Stimulated activated CD4-positive, alpha-beta T cell treated with anti-CD3 and anti-CD28 coated beads, Interleukin-15, amount 100 ng/mL, for 24 hours (primary cell): ENCODE measurements at places on chromosomes 2 and 18.

DNA sequence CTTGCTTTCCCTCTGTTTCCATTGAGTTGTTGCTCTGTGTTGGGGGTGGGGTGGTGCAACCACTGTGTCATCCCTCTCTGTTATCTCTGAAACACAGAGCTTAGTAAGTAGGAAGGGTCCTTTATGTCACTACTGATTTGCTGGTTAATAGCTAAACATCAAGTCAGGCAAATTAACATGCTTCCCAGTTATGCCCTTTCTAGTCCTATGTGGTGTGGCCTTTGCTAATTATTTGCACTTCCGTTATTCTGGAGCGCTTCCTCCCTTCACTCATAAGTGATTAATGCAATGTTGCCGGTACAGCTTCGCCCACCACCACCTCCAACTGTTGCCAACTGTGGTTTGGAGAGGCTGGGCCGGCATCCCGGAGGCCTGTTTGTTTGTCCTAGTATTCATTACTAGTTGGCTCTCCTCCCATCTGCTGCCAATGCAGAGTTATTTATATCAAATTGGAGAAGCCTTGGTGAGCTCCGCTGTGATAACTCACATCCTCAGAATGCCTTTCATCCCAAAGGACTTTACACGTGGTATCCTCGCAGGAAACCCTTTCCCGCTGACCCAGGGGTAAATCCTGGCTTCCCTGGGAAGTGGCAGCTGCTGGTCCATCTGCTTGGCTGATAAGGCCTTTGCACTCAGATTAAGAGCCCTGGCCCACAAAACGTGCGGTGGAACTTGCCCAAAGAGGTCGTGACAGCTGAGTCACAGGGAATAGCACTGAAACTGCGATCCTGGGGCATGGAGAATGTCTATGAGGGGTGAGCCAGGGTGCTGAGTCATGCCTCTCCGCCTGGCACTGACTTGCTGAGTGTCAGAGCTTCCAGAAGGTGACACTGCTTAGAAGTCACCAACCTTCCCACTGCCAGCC, 72.0 kb upstream of the ZCCHC2 start:
- peak; percentile 23 for DNase-seq

DNA sequence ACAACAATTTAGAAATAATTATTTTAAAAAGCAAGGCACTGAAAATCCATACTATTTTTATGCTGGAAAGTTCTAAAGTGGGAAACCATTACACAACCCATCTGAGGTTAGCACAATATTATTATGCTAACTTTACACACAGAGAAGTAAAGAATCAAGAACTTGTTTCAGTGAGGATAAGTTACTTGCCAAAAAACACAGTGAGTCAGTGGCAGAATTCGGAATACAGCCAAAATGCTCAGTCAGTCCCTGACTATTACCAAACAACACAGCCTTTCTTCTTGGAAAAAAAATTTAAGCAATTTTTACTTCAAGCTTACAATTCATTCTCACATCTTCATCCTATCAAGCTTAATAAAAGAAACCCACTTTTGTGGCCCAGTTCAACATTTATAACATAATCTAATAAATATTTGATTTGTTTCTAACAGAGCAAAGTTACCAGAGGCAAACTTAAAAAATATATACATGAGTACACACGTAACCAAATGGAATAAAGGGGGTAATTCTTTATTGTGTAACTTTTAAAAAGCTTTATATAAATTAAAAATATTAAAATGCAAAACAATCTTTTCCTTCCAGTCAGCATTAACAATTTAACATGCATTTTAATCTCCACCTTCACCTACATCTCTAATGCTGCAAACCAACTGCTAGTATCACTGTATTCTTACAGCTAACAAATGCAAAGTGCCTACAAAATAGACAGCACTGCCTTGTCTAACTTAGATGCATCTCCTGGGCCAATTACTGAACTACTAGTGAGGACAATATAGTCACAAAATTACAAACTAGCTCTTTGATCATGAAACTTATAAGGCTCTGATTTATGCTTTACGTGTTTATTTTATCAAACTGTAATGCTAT, 55.2 kb downstream of the CCDC88A start:
- no peak for DNase-seq

DNA sequence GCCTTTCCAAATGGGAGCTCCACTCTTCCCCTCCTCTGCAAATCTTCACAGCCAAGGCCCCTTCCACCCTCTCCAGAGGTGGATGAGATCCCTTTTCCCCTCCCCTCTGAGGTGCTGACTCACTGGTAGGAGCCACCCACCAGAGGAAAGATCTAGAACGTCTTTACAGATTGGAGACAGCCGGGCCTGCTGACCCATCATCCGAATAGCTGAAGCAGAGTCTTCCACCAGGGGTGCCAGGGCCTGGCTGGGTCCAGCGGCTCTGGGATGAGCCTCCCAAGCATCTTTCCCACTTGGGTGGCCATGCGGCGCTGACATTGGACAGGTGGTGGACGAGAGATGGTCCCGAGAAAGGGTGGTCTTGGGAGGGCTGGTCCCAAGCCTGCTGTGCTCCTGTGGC, 9.0 kb downstream of the ERFE start:
- DNase-seq = no peak

DNA sequence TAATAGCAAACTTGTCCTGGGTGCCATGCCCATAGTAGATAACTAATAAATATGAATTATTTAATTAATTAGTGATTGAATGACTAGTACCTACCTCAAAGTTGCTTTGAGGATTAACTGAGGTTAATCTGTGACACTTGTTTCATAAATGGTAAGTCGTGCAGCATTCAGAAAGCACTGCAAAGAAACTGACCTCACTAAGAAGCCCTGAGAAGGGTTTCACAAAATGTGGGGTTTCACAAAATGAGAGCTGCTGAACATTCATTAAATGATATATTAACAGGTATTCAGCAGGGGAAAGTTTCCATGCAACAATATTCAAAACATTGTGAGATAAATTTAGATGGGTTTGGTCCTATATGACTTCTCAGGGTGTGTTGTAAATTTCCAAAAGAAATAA, 236.2 kb downstream of the OSR1 start:
- DNase-seq = no peak

DNA sequence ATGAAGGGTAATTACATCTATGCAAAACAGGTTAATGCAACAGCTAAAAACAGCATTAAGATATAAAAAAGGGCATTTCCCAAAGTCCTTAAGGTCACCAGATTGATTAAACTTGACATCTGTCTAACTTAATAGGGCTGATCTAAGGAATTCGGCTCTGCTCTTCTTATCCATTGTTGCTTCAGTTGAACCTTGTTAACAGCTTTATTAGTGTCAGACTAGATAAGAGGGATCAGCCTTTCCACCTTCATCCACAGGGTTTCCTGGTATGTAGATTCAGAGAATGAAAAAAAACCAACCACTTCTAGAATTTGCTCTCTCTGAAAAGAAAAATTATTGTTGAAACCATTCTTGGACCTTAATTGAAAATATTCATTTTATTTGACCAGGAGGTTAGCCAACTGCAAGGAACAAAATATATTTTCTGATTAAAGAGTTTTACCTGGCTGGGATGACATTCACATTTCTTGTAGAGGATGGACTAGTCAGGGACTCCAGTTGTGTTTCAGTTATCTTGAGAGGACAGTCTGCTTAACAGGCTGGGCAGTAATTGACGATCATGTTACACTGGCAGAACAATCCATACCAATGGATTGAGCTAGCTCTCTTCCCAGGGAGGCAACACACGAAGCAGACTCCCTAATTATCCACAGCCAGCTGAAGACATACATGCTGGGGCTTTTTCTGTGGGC, 357.4 kb upstream of the ACVR2A start:
- no peak for DNase-seq

DNA sequence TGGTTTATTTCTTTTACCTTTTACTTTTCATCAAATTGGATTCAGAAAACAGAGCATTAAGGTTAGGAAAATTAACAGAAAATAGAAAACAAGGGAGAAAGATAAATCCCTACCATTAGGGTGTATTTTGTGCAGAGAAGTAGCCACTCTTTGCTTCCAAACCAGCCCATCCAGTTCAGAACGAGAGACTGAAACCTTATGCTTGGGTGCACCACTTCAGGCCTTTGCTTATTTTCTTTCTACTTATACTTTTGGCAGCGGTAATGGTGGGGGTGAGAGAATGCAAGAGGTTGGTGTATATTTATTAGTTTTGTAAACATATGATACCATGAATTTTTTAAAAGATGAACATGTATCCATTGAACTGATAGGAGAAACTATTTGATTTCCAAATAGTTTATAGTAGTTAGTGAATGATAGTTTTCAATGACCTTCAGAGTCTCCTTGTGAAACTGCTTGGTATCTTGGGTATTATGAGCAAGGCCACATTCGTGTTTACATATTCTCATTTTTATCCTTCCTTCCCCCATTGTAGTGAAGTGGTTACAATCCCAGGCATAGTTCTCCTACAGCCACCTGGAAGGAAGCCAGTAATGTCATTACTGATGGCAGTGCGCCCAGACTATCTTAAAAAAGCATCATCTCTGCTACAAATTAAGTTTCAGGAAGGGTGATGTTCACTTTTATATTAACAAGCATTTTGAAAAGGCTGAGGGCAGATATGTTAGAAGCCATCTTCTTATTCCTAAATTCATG, 60.8 kb downstream of the MFSD6 start:
- no peak for DNase-seq

GRCh38 chr2:171939743-171940071, 17.4 kb downstream of the HAT1 start:
- DNase-seq = no peak

- DNase-seq = no peak
Observed at GRCh38 chr2:196233805-196234475, 62.6 kb upstream of the STK17B start.

DNA sequence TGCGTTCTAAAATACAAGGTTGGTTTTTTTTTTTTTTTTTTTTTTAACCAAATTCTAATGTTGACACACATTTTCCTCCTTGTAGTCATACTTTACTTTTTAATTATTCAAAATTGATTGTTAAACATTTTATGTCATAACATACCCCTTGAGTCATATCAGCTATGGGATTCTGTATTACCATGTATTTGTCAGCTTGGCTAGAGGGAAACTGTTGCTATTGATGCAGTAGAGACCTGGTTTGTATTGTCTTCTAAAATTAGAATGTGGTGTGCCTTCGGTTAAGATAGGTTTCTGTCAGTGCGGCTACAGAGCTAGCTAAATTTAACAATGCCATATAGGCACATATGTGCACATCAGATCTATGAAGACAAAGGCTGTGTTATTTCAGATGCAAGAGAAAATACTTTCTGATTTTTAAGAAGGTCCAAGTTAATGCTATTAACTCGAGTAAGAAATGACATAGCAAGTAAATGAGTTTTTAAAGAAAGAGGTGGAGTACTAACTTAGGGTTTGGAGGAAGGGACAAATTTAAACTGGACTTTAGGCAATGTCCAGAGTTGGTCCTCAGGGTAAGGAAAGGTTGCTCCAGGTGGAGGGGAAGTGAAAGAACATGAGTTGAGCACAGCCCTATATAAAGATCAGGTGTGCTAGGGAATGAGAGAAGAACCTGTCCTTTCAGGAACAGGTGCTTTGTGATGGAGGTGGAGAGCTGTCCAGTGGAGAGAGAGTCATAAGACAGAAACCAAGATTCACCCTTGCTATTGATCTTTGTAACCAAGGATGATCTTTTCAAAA, 152.3 kb downstream of the PRPF40A start:
- no peak for DNase-seq

DNA sequence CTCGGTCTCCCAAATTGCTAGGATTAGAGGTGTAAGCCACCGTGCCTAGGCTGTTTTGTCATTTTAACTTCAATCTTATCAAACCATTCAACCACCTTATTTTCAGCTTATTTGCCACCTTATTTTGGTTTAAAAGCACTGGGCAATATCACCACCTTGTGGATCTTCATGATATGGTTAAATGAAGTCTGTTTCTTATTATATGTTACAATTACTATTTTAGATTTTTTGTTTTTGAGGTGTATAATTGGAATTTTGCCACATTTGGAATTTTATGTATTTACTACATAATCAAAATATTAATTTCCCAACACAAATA, 43.8 kb upstream of the SCN9A start:
- DNase-seq = no peak

GRCh38 chr2:70898363-70899240, 37.1 kb upstream of the ATP6V1B1 start:
- DNase-seq = no peak

DNA sequence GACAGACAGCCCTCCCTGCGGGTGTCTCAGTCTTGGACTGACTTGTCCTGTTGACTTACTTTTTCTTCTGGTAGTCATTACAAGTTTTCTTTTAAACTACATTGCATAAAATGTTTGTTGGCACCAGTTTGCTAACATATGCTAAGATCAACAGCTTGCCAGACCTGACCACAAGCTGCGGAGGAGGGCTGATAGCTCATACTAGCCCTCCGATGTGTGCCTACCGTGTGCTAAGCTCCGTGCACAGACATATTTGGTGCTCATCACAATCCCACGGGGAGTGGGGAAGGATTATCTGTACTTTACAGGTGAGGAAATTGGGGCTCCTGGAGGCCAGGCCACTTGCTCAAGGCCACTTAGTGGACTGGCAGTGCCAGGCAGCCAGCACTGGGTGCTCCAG, 72.8 kb upstream of the YPEL5 start:
- no peak for DNase-seq

DNA sequence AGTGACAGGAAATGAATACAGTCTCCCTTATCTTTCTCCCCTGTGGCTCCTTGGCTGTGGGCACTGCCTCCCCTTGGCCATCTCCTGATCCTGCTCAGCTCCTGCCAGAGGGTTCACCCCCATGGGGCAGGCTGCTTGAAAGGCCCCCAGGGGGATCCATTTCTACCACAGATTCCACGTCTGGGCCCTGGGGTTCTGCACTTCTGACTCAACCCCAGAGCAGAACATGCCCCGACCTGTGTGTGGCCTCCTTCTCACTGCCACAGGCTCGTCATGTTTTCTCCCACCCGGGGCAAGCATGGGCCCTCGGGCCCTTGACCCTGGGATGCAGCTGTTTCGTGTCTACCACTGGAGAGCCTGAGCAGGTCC, 122.2 kb downstream of the ACKR3 start:
- no peak for DNase-seq

DNA sequence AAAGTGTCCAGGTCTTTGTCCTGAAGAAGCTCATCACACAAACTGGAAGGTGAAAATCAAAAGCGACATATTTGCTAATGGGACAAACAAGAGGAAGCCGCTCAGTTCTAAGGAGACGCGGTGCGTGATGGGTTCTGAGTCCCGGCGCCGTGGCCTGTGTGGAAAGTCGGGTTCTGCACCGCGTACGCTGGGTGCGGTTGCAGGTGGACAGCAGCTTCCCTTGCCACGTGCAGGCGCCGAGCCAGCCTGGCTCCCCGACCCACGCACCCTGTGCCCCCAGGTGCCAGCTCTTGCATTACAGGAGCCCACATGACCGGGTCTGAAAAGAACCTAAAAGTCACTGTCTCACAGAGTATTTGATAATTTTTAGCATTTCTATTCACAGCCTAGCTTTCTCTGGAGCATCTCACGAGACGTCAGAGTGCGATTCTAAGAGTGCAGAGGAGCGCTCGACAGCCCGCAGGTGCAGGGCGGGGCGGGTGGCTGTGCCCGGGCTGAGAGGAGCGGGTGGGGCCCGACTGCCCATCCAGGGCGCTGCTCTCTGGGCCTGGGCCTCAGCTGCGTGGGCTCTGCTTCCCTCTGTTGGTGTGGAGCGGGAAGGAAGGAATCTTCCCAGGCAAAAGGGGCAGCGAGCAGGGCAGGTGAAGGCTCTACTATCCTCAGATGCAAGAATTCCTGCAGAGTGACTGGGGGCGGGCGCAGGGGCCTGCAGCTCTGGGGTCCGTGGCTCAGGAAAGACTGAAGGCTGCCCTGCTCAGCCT, 39.4 kb downstream of the MYT1L start:
- no peak for DNase-seq
